ENCODE measurements at places on chromosomes 7 and 10. TPM values are rescaled to one million over a fixed set of nuclear protein-coding genes. Genes with fewer than 3 reads are reported as not detected.
A peak's percentile ranks its signal among the peaks of the same experiment; 100 is the strongest.

DNA sequence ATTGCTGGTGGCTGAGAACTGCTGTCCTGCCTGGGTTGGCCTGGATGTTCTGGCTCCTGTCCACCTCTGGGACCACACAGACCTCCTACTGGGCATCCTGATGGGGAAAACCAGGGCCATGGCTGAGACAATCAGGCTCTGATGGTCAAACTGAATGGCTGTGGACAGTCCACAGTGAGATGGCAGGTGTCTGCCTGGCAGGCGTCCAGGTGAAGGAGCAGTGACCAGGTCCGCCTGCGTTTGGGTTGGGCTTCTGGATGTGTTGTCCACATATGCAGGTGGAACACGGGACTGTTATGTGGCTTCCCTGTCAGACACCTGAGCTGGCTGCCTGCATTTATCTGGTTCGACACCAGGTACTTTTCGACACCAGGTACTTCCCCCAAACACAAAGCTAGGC is 241.7 kb downstream of the BUB3 start:
- no peak overlapping the region for H3K27ac ChIP-seq
- H3K27me3 ChIP-seq, result no peaks in the 10 kb centered on the region
- no peaks in the 10 kb centered on the region for H3K36me3 ChIP-seq
- H3K4me3 ChIP-seq, result no peak overlapping the region
- DNase-seq, result no peak
- H3K4me1 ChIP-seq, result no peaks in the 10 kb centered on the region

CALCR gene
- total RNA-seq, result not detected

DNA sequence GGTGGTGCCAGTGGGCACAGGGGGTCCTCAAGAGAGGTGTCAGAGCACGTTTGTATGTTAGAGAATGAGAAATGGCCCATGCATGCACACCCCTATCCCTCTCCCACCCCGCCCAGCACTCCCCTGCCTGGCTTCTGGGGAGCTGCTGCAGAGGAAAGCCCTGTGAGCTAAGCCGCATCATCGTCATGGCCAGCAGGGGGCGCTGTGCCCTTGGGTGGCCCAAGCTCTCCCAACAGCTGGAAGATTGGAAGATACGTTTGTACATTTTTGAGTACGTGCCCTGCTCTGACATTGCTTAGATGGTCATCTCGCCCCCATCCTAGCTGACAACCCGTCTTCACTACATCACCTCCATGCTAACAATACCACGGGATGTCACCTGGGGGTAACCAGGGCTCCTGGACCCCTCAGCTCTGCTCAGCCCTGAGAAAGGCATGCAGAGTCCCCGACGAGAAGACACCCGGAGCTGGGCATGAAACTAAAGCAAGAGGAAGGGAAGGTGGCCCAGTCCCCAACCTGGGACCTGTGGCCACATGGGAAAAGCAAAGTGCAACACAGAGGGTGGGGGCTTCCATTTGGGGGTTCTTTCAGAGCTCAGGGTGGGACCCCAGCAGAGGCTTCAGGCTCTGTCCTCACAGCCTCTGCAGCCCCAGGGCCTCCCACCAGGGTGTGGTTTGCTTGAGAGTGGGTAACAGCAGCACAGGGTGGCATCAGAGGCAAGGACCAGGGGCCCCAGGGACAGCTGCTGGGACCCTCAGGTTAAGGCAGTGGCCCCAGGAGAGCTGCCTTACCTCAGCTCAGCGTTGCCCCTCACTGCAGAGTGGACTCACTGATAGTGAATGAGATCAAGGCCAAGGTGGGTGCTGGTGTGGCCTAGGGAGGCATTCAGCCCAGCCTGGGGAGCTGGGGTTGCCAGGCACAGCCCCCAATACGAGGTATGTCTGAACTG is 136.6 kb downstream of the PTPN20 start:
- peaks cover 12% of the 10 kb centered on the region for H3K27me3 ChIP-seq
- H3K4me1 ChIP-seq, result no peaks in the 10 kb centered on the region
- H3K36me3 ChIP-seq, result no peaks in the 10 kb centered on the region
- H3K27ac ChIP-seq, result peak overlapping the region; percentile 55
- no peak overlapping the region for H3K4me3 ChIP-seq

DNA sequence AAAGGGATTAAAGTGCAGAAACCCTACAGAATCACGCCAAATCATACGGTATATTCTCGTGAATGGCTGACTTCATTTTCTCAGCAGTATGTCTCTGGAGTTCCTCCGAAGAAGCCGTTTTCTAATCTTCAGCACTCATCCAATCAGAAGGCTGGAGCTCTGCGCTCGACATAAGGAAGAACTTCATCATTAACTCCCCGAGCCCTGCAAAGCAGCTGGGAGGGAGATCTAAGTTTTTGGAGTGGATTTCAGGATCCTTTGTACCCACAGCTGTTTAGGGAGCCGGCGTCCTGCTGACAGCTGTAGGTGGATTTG is 40.7 kb upstream of the SDK1 start:
- H3K4me3 ChIP-seq, result no peak overlapping the region
- H3K27ac ChIP-seq, result no peak overlapping the region
- DNase-seq, result no peak
- no peaks in the 10 kb centered on the region for H3K36me3 ChIP-seq
- no peaks in the 10 kb centered on the region for H3K4me1 ChIP-seq

DNA sequence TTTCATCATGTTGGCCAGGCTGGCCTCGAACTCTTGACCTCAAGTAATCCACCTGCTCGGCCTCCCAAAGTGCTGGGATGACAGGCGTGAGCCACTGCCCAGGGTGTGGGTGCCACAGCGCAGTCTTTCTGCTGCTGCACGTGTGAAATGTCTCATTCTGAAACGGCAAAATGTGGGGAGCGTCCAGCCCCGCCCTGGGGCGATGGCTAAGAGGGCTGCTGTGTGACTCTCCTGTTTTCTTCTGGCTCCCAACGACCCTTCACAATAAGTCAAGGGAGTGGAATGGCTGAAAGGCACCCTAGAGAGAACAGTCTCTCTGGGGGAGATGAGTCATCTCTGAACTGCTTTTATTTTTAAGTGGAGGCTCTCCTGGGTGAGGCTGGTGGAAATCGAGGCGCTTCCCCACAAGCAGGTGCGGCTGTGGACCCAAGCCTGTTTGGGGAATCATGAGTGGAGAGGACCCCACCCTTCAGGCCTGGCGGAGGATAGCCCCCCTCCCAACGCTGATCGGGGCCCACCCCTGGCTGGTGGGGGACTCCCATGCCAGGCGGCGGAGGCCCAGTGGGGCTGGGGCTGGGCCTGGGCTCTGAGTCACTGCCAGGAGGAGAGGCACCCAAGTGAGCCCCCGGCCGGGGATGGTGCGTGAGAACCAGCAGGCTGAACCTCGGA is 18.0 kb downstream of the ADAP1 start:
- H3K36me3 ChIP-seq, result no peaks in the 10 kb centered on the region
- H3K4me3 ChIP-seq, result no peak overlapping the region
- no peak overlapping the region for H3K27ac ChIP-seq
- no peaks in the 10 kb centered on the region for H3K4me1 ChIP-seq
- DNase-seq, result peak; percentile 83

- H3K27me3 ChIP-seq, result no peaks in the 10 kb centered on the region
- H3K4me1 ChIP-seq, result no peaks in the 10 kb centered on the region
- H3K36me3 ChIP-seq, result no peaks in the 10 kb centered on the region
- no peak overlapping the region for H3K4me3 ChIP-seq
Measured at GRCh38 chr7:151432658-151433521, 7.1 kb downstream of the CRYGN start.

PTPN20 gene
- 0.26 TPM for total RNA-seq

- DNase-seq, result no peak
- no peaks in the 10 kb centered on the region for H3K27me3 ChIP-seq
- H3K4me1 ChIP-seq, result peaks cover 6% of the 10 kb centered on the region
- H3K27ac ChIP-seq, result no peak overlapping the region
Measured at GRCh38 chr7:96827701-96828100, 118.1 kb upstream of the SEM1 start.

GRCh38 chr10:78863140-78863905 is 205.4 kb upstream of the ZMIZ1 start:
- H3K27me3 ChIP-seq, result no peaks in the 10 kb centered on the region
- H3K36me3 ChIP-seq, result no peaks in the 10 kb centered on the region
- DNase-seq, result no peak
- no peak overlapping the region for H3K4me3 ChIP-seq

DNA sequence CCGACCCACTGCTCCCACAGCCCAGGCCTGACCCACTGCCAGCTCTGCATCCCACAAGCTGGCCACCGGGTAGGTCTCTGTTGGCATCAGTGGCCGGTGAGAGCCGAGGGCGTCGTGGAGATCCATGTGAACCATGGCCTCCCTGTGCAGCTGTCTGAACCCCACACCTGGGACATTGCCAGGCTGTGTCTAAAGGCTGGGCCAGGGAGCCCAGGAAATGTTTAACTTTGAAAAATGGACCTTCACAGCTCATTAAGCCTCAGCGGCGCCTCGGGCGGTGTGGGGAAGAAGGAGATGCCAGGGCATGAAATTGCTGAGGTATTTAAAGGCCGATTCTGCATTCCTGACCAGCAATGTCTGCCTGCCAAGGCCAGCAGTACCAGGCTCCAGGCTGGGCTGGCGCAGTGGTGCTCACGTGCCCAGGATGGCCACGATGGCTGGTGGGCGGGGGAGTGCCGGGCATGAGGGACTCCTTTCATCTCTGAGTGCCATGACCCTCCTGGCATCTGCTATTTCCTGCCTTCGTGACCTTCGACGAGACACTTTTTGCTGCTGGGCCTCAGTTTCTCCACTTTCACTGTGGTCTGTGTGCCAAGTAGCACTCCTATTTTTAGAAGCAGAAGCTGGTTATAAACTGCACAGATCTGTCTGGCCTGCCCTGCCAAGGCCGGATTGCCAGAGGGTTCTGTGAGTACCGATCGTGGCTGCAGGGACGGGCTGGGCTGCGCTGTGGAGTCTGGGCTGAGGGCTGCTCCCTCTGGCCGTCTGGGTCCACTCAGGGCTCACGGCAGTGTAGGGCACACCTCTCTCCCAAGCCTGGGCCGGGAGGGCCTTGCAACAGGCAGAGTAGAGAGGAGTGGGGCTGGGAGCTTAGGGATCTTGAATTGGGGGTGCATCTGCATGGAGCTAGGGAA is 21.8 kb downstream of the ELFN1 start:
- no peak overlapping the region for H3K4me3 ChIP-seq
- DNase-seq, result peak; percentile 46
- peaks cover 46% of the 10 kb centered on the region for H3K27me3 ChIP-seq
- H3K27ac ChIP-seq, result no peak overlapping the region
- H3K36me3 ChIP-seq, result no peaks in the 10 kb centered on the region
- no peaks in the 10 kb centered on the region for H3K4me1 ChIP-seq

TET1 gene
- not detected for total RNA-seq

- no peaks in the 10 kb centered on the region for H3K36me3 ChIP-seq
- peaks cover 15% of the 10 kb centered on the region for H3K4me1 ChIP-seq
- no peak for DNase-seq
- no peak overlapping the region for H3K4me3 ChIP-seq
- H3K27me3 ChIP-seq, result no peaks in the 10 kb centered on the region
- H3K27ac ChIP-seq, result no peak overlapping the region
Measured at GRCh38 chr7:151807846-151808245, 69.1 kb downstream of the PRKAG2 start.

- H3K4me3 ChIP-seq, result no peak overlapping the region
- no peak for DNase-seq
- no peak overlapping the region for H3K27ac ChIP-seq
- H3K27me3 ChIP-seq, result peaks cover 12% of the 10 kb centered on the region
Measured at GRCh38 chr7:149638566-149639320, 134.6 kb downstream of the ZNF467 start.

DNA sequence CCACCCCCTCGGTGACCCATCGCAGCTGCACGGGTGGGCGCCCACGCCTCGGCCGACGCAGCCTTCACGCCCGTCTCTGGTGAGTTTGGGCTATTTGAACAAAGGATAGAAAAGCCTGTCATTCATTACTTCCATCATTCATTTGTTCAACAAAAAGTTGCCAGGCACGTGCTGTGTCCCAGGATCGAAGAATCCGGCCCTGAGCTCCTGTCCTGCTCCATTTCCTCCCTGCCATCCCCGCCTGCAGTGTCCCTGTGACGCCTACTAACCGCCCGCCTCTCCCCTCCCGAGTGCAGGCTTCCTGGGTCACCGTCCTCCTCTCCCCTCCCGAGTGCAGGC is 340.1 kb downstream of the WDR37 start:
- no peak for DNase-seq
- no peak overlapping the region for H3K27ac ChIP-seq
- H3K4me3 ChIP-seq, result no peak overlapping the region
- no peaks in the 10 kb centered on the region for H3K4me1 ChIP-seq

IGFBP1 gene
- total RNA-seq, result not detected

DNA sequence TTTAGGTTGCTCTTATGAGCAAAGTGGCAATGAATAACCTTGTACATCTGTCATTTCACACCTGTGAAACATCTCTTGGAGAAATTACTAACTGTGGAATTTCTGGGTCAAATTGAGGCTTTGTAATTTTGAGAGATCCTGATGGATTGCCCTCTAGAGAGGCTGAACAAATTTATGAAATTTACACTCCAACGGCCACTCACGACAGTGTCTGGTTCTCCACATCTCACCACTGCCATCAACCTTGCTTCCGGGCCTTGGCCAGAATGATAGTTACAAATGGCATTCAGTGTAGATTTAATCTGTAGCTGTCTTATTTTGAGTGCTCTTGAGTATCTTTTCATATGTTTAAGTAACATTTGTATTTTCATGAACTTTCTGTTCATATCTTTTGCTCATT is 117.4 kb downstream of the TMEM178B start:
- H3K27ac ChIP-seq, result no peak overlapping the region
- DNase-seq, result no peak
- no peaks in the 10 kb centered on the region for H3K36me3 ChIP-seq
- H3K27me3 ChIP-seq, result no peaks in the 10 kb centered on the region

DNA sequence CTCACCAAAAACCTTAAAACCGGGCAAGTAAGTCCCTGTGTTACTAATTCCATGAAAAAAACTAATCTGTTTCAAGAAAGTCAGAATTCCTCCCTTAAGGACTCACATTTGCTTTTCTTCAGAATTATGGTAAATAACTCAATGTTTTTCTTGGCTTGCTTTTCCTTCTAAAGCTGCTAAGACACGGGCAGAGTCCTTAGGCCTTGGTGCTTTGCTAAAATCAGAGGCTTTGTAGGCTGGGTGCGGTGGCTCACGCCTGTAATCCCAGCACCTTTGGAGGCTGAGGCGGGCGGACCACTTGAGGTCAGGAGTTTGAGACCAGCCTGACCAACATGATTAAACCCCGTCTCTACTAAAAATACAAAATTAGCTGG is 32.0 kb downstream of the GNA12 start:
- no peak overlapping the region for H3K4me3 ChIP-seq
- peaks cover 21% of the 10 kb centered on the region for H3K36me3 ChIP-seq
- DNase-seq, result peak; percentile 46
- H3K27ac ChIP-seq, result peak overlapping the region; percentile 93
- H3K27me3 ChIP-seq, result no peaks in the 10 kb centered on the region

- H3K27ac ChIP-seq, result no peak overlapping the region
- H3K36me3 ChIP-seq, result no peaks in the 10 kb centered on the region
- peaks cover 43% of the 10 kb centered on the region for H3K27me3 ChIP-seq
- H3K4me1 ChIP-seq, result no peaks in the 10 kb centered on the region
Measured at GRCh38 chr10:47055386-47056246, 144.4 kb downstream of the PTPN20 start.

SLC39A12 gene
- not detected for total RNA-seq

All from MCF 10A (cell line).